ENCODE measurements at places on chromosomes 6 and 20.

- DNase-seq, result peak; percentile 11
Measured at GRCh38 chr6:143843677-143843999, 500 bp downstream of the LTV1 start.

DNA sequence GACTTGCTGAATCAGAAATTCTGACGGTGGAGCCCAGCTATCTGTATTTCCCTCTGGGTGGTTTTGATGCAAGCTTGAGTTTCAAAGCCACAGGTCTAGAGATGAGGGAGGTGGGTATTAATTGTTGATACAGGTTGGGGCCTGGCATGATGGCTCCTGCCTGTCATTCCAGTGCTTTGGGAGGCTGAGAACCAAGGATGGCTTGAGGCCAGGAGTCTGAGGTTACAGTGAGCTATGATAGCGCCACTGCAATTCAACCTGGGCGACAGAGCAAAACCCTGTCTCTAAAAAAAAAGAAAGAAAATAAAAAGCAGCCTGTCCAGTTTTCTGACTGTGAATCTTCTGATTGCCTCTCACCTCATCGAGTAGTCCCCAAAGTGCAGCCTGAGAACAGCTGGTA lies 184.8 kb upstream of the SASH1 start:
- no peak for DNase-seq

DNA sequence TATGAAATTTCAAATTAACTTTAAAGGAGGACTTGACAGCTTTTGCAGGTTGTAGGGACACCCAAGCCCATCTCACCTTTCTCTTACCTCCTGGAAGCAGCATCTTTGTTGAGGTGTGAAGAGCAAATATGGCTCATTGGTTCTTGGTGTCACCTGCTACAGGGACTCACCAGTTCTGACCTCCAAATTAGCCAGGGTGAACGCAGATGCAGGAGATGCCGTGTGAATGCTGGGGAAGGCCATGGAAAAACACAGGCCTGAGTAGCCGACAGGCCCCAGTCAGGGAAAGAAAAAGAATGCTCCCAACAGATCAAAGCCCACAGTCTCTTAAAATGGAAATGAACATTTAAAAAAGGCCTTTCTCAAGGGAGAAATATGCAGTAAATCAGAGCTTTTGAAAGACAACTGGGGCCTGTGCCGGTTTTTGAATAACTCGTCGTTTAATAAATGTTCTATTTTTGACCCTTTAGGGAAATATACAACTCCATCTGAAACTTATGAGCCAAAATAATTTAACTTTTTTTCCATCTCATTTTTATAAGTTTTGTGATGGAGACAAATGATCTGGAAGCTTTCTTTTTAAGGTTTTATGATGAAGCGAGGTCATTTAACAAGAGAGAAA lies 167.5 kb downstream of the CD83 start:
- DNase-seq, result no peak

- DNase-seq, result no peak
Measured at GRCh38 chr6:7671076-7671475, 54.8 kb upstream of the BMP6 start.

- DNase-seq, result no peak
Measured at GRCh38 chr6:46290421-46291274, 119.9 kb upstream of the ENPP5 start.

DNA sequence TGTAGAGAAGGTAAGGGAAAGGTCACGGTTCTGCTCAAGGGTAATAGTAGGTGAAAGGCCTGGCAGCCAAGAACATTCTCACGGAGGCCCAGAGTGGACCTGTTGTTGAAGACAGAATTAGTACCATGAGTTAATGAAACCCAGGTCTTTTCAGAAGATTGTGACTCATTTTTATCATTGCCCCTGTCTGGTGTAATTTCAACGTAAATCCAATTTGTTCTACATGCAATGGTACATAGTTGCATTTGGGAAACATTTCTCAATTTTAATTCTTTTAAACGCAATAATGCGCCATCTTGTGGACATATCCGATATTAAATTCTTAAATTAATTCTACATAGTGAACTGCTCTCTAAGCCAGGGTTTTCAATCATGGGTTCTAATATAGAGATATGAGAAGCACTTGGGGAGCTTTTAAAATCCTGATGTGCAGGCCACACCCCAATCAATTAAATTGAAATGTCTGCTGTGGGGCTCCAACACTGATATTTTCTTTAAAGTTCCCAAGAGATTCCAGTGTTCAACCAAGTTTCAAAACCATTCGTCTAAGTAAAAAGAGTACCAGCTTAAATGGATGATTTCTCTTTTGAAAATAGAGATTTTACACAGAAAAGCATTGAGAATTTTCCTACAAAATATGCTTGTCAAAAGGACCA lies 257.4 kb downstream of the PLCB1 start:
- DNase-seq, result no peak

- no peak for DNase-seq
Measured at GRCh38 chr6:83476971-83477370, 35.4 kb upstream of the PRSS35 start.

- no peak for DNase-seq
Measured at GRCh38 chr6:169791721-169792131, 40.3 kb downstream of the ERMARD start.

Measured in effector CD4-positive, alpha-beta T cell (primary cell).